ENCODE measurements at places on chromosomes 3 and 15. TPM values are rescaled to one million over a fixed set of nuclear protein-coding genes. Genes with fewer than 3 reads are reported as not detected.

CFAP100 gene
- not detected for total RNA-seq

SYNPR gene
- not detected for total RNA-seq

DNA sequence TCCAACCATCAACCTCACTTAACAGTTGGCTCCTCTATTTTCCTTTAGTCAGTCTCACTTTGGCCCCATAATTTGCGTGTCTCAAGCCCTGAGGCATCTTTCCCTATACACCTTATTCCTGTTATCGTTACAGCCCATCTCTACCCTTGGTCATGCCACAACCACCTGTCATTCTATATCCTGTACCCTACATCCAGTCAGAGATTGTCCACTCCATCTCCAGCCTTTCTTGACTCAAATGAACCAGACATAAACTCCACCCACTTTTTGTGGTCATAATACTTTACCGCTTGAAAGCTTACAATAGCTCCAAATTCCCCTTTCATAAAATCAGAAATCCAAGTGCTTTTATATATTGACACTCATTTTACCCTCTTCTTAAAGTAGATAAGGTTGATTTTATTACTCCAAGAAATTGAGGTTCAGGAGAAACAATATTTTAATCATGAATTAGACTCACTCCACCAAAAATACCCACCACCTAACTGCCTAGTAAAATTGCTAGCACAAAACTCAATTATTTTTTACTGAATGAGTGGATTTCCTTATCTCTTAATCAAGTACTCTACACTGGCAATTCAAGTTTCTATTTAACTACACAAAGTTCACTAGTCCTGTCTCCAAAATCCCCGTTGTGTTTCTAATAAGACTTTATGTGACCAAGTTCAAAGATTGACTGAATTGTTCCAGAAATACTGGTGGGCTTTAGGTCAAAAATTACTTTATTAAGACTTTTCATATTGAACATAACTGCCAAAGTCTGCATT is 9.1 kb downstream of the CCR4 start:
- no peak for DNase-seq

SCAMP5 gene
- total RNA-seq, result 6.2 TPM

- no peak for DNase-seq
Measured at GRCh38 chr3:24086617-24087404, 141.7 kb downstream of the NR1D2 start.

DNA sequence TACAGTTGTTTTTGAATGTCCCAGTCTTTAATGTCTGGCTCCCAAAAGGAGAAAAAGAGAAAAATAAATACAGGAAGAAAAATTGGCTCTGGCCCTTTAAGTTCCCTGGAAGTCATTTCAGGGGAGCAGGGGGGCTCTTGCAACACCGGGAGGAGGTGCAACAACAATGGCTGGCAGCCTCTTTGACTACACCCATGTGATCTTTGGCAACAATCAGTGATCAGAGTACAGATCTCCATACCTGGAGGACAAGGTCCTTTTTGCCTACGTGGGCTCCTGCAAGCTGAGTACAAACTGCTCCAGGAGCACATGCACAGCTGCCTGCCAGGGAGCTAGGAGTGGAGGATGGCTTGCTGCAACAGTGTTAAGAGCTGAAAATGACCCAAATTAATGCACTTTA is 63.9 kb downstream of the GLCE start:
- DNase-seq, result no peak

CLDN16 gene
- not detected for total RNA-seq

Data from HCT116 (cell line).